ENCODE measurements at places on chromosomes 6 and 20.

GRCh38 chr6:6503191-6503590 lies 85.3 kb upstream of the LY86 start:
- DNase-seq = no peak

DNA sequence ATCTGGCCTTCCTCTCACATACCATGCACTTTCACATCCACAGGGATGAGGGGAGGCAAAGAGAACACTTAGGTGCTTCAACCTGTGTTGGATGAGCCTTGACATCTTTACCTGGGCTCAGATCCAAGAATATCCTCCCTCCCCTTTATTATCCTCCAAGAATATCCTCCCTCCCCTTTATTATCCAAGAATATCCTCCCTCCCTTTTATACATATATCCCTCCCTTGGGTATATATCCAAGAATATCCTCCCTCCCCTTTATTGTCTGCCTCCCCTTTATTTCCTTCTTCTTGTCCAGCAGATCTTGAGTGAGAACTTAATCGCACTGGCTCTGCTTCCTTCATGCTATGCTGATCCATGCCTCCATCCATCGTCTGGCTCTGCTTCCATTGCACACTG lies 30.3 kb downstream of the LAMA4 start:
- no peak for DNase-seq

DNA sequence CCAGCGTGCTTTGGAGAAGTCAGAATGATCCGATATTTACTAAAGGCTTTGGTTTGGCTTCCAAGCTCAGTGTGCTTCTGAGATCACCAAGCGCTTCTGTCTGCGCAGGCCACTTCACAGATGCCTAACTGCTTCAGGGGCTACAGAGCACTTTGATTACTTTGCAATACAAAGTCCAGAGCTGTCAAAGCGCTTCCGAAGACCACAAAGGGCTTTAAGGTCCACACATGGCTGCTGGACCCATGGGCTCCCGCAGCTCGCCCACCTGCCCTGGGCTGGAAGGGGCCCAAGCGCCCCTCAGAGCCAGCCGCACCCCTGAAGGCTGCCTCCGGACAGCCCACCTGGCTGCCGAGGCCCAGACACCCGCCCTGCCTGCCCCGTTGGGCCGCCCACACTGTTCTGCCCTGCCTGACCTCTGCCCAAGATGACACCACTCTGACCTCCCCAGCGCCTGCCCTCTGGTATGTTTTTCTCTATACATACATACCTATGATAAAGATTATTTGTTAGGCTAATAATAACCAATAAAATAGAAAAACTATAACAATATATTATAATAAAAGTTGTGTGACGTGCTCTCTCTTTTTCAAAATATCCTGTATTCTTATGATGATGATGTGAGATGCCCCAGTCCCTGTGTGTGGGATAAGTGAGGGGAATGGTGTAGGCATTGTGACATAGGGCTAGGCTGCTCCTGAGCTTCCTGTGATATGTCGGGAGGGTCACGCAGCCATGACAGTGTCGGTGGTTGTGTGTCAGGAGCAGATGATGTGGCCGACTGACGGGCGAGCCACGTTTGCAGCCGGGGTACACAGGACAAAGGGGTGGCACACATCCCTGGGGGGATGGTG lies 22.6 kb downstream of the DYNLT1 start:
- no peak for DNase-seq

DNA sequence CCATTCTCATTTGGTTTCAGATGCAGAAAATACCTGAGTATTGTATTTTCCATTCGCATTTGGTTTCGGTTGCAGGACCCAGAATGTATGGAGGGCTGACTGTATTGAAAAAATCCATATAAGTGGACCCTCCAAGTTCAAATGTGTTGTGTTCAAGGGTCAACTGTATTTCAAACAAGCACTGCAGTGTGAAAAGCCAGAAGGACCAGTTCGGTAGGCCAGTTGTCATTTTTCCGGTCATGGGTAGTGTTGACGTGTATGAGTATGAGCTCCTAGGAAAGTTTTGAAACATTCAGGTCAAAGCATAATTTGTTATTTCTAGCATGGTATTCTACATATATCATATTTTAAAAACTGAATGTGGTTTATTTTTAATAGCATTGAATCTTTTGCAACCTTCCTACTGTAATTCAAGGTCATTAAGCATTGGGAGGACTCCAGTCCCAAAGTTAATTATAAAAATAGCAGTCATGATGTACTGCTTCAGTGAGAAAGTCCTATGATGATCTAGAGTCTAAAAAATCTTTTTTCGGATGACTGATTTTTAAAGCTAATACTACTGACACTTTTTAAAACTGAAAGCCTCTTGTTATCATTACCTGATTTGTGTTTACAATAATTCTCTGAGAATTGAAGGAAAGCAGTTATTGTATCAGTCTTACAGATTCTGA lies 18.9 kb downstream of the NHSL1 start:
- DNase-seq = no peak

DNA sequence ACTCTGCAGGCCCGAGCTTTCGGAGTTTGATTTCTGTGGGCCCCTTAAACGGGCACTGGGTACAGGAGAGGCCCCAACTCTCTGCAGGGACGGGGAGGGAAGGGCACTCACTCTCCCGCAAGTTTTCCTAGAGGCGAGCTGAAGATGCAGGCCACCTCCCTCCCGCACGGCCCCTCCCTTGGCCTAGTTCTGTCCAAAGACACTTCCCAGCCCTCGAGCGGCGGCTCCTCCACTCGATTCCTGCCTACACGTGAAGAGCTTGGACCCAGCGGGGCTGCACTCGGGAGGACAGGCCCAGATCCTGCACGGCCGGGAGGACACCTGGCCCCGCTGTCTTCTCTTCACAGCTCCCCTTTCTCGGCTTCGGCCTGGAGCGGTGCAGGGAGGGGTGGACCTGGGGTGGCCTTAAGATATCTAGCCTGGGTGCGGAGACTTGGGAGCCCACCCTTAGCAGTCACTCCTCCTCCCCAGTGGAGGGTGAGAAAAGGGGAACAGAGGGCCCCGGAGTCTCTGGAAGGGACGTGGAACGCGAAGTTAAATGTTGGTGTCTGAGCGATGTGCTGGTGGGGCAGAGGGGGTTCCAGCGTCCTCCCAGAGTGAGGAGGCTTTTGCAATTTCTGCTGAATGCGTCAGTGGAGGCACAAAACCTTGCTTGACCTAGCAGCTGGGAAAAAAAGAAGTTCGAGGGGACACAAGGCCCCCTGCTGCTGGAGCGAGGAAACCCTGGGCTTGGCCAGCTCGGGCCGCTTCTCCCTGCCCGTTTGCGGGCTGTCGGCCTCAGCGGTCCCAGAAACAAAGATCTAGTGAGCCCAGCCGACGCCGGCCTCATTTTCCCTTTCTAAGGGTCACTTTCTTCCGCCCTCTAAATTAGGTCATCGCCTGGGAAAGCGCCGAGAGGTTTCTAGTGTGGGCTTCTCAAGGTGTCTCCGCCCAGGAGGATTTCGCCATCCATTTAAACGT lies 4.9 kb downstream of the OLIG3 start:
- no peak for DNase-seq

DNA sequence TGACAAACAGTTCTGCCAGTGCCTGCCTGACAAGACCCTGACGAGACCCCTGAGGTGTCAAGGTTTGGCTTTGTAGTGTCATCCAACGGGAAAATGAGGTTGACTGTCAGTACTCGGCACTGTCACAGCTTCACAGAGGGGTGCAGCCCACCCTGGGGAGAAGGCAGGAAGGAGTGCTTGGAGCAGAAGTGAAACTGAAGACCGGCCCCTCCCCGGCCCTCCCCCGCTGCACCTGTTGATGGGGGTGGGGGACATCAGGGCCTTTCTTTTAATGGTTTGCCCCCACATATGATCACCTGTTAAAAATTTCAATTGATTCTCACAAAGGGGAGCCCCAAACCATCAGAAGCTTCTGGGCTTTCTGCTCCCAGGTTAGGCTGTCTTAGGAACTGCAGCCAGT lies 6.8 kb downstream of the PMEPA1 start:
- no peak for DNase-seq

- no peak for DNase-seq
Measured at GRCh38 chr6:12866422-12867029, 150.0 kb downstream of the PHACTR1 start.

GRCh38 chr6:31614684-31615578 lies at the start of gene AIF1:
Gene AIF1, plus strand, starts transcription at chr6:31615234. Its CDS starts 96 bp downstream, at chr6:31615330.
- no peak for DNase-seq

DNA sequence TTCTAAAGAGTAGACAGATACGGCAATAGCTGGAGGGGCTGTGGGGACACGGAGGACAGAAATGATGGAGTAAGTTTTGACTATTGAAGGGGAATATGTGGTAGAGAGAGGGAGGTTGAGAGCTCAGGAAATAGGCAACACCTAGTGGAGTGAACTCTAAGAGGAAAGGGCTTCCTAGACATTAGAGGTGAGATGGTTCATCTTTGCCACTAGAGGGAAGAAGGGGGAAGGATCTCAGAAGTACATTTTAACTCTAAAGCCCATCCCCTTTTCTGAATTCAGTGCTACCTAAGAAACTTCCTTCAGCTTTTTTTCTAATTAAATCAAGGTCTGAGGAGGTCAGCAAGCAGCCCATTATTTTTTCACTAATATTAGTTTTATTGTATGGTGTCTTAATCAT lies 689.4 kb upstream of the MAP3K7 start:
- DNase-seq = no peak

GRCh38 chr6:69914015-69914485 lies 47.7 kb downstream of the COL19A1 start:
- no peak for DNase-seq

DNA sequence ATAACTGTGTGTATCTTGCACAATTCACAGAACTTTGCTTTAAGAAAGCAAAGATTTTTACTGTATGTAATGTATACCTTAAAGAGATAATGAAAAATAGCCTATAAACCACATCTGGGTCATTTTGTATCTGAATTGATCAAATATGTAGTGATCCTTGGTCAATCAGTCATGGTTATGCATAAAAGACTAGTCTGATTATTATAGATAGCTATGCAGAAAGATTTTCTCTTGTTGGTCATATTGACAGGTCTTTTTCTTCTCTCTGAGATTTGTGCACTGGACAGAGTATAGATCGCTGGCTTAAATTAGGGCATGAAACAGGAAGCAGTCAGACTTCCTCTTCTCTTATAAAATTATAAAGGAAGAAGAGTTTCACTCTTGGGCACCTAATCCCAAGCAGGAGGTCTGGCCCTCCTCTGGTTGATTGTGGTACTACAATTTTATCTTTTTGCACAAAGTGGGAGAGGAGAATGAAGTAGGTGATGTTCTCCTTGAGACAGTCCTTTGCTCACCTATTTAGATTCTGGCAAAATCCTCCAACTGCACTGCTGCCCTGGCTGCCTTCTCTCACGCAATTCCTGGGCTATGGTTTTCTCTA lies 380.9 kb upstream of the RGS17 start:
- DNase-seq = no peak

DNA sequence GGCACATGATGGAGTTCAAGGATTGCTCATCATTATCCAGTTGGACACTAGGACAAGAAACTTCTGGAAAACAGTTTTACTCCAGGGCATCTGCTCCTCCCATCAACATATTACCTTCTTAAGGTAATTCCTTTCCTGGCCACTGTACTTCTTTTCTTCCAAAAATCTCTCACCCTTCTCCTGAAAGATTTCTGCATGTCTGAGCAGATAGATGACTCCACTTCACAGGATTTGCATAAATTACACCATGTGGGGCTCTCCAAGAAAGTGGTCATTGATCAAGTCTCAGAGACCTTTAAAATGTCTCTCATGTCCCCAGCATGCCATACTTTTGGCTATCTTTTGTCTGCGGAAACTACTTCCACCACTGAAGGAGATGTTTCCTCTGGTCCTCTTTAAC lies 103.2 kb upstream of the TNFAIP3 start:
- no peak for DNase-seq

DNA sequence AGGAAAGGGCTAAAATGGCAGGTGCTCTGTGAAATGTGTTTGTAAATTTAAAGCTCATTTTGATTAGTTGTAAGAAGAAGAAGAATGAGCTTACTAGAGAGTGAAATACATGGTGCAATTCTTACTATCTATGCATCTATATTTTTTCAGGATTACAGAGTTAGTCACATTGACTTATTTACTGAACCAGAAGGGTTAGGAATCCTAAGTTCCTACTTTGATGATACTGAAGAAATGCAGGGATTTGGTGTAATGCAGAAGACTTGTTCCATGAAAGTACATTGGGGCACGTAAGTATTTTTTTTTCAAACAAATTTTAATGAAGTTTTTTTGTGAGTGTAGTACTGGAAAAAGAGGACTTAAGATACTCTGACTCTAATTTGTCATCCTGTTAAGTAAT lies 99.3 kb downstream of the RTN4IP1 start:
- DNase-seq = no peak

- DNase-seq = no peak
Measured at GRCh38 chr6:43942011-43942442, 172.0 kb downstream of the VEGFA start.

GRCh38 chr6:53326372-53327016 lies 22.3 kb downstream of the ELOVL5 start:
- DNase-seq = no peak

GRCh38 chr6:41967312-41968287 lies 26.0 kb upstream of the CCND3 start:
- no peak for DNase-seq

GRCh38 chr6:155830531-155830930 lies 374.9 kb upstream of the NOX3 start:
- no peak for DNase-seq

DNA sequence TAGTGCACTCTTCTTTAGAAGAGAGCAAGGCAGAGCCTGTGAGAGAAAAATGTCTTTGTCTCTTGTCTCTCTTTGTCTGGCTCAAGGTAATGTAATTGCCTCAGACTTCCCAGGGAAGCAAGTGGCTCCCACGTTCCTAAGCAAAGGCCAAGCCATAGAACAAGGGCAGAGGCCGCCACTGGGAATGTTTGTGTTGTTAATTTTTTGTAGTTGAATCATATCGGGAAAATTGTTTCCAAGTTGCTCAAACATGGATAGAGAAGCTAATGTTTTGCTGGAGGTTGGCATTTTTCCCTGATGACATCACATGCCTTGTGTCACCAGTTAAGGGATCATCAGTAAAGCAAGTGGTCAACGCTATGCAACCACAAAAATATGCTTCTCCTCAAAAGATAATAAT lies 211.5 kb upstream of the FOXA2 start:
- DNase-seq = no peak

DNA sequence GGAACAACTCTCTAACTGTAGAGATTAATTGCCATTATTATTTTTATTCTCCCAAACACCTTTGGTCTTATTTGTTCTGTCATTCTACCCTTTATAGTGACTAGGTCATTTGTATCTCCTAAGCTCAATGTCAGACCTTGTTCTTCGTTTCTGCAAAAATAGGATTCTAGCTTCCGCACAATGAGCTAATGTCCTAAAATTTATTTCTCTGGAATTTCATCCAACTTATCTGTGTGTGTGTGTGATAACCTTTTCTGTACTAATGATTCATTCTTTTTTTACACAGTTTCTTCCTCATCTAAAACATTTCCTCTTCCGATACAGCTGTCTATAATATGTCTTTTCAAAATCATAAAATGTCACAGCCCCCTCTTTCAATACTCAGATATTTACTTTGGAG lies 84.5 kb downstream of the DOK5 start:
- DNase-seq = no peak
